Psoas muscle (tissue), 8 donors: ENCODE measurements at places on chromosomes 7 and 10. TPM values are rescaled to one million over a fixed set of nuclear protein-coding genes. Genes with fewer than 3 reads are reported as not detected.

DNA sequence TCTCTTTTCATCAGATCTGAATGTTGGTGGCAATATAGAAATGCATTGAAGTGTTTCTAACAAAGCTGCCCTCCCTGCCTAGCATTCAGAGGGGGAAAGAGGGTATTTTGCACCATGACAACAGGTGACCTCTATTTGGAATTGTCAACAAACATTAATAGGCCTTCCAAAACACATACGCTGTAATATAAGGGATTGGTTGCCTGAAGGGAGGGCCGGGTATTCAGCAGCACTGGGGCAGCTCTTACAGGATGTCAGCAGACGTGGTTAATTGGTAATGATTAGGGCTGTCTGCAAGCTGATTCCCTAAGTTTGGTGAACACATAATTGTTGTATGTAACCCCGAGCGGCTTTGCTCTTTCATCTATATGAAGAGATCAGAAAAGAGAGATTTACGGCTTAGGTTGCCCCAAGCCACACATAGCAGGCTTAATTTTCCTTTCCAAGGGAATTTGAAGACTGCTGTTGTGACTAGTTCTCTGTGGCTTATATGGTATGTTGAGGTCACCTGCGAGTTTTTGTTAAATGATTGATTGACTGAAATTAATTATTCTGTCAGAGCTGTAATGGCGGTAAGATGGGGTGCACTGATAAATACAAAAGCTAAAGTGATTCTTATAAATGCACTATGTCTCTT is 759.3 kb downstream of the LRMDA start:
- H3K27ac ChIP-seq, result no peak overlapping the region
- no peaks in the 10 kb centered on the region for H3K27me3 ChIP-seq
- no peaks in the 10 kb centered on the region for H3K4me1 ChIP-seq
- no peaks in the 10 kb centered on the region for H3K36me3 ChIP-seq
- H3K4me3 ChIP-seq, result no peak overlapping the region
- no peak for DNase-seq

- no peaks in the 10 kb centered on the region for H3K27me3 ChIP-seq
- no peak overlapping the region for H3K27ac ChIP-seq
- peaks cover 85% of the 10 kb centered on the region for H3K36me3 ChIP-seq
- peaks cover 9% of the 10 kb centered on the region for H3K4me1 ChIP-seq
- no peak overlapping the region for H3K4me3 ChIP-seq
These were observed 24.5 kb downstream of the CRCP start for GRCh38 chr7:66138994-66139752.

DNA sequence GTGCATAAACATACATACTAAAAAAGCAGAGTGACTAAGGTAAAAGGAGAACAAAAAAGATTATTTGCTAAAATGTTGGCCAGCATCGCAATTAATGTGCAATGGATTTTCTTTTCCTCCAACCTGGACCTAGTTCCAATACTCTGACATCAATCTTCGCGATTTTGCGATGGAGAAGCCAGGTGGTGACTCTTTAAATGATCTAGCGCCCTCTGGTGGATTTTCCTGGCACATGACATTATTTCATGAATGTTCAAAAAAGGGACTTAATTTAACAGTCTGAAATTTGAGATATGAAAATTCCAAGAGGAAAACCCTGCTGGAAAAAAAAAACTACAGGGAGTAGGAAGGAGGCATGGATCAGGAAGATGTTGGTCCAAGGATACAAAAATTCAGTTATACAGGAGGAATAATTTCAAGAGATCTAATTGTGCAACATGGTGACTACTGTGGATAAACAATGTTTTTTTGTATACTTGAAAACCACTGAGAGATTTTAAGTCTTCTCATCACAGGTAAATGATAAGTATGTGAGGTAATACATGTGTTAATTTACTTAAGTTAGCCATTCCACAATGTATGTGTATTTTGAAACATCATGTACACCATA is 4.3 kb upstream of the KCNMA1 start:
- DNase-seq, result no peak
- no peak overlapping the region for H3K27ac ChIP-seq
- H3K4me3 ChIP-seq, result no peak overlapping the region
- no peaks in the 10 kb centered on the region for H3K36me3 ChIP-seq
- H3K27me3 ChIP-seq, result no peaks in the 10 kb centered on the region

GRCh38 chr7:30510124-30511075 is 5.8 kb upstream of the GGCT start:
- no peak overlapping the region for H3K27ac ChIP-seq
- no peaks in the 10 kb centered on the region for H3K4me1 ChIP-seq
- H3K4me3 ChIP-seq, result no peak overlapping the region
- H3K36me3 ChIP-seq, result no peaks in the 10 kb centered on the region
- DNase-seq, result no peak
- no peaks in the 10 kb centered on the region for H3K27me3 ChIP-seq

DNA sequence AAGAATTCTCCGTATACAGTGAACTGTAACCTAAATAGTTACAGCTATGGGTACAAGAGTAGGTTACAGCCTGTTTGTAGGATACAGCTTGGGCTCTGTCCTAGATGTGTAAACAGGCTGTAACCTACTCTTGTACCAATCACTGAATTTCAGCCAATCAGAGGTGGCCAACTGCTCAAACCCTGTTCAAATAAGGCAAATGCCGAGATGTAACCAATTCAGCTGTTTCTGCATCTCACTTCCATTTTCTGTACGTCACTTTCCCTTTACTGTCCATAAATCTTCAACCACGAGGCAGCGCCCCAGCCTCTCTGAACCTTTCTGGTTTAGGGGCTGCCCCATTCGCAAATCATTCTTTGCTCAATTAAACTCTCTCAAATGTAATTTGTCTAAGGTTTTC is 8.3 kb upstream of the MMP21 start:
- peaks cover 2% of the 10 kb centered on the region for H3K36me3 ChIP-seq
- no peak for DNase-seq
- no peak overlapping the region for H3K27ac ChIP-seq
- H3K4me1 ChIP-seq, result no peaks in the 10 kb centered on the region
- no peak overlapping the region for H3K4me3 ChIP-seq

GRCh38 chr10:58467931-58468635 is 44.6 kb upstream of the BICC1 start:
- no peaks in the 10 kb centered on the region for H3K4me1 ChIP-seq
- no peak for DNase-seq
- no peak overlapping the region for H3K27ac ChIP-seq
- H3K36me3 ChIP-seq, result no peaks in the 10 kb centered on the region
- H3K27me3 ChIP-seq, result no peaks in the 10 kb centered on the region

DNA sequence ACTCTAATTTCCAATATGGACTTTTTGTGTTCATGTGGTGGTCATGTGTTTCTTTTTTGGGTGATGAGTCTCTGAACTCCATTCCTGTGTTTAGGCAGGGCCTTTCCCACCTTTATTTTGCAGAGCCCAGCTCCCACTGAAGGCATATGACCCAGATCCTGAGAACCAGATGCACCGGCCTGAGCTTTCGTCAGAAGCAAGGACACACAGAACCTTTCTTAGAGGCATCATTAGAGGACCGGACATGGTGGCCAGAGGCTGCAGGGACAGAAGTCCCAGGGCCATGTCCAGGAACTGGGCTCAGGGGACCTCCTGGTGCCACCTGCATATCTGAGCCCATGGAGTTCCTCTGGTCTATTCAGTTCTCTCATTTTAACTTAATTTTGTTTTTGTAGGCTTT is 200.9 kb upstream of the ZNF32 start:
- H3K27ac ChIP-seq, result no peak overlapping the region
- no peak for DNase-seq
- H3K27me3 ChIP-seq, result no peaks in the 10 kb centered on the region
- H3K4me3 ChIP-seq, result no peak overlapping the region
- H3K4me1 ChIP-seq, result peaks cover 6% of the 10 kb centered on the region

GRCh38 chr10:119305860-119306513 is 98.6 kb downstream of the GRK5 start:
- H3K4me3 ChIP-seq, result no peak overlapping the region

- H3K27me3 ChIP-seq, result no peaks in the 10 kb centered on the region
- no peaks in the 10 kb centered on the region for H3K36me3 ChIP-seq
- no peak overlapping the region for H3K27ac ChIP-seq
These were observed 1.7 kb upstream of the SPACDR start for GRCh38 chr7:100465702-100466311.

GRCh38 chr7:149569025-149569725 is 71.6 kb upstream of the ZNF746 start:
- no peak overlapping the region for H3K4me3 ChIP-seq
- no peak for DNase-seq
- H3K36me3 ChIP-seq, result peaks cover 6% of the 10 kb centered on the region
- no peaks in the 10 kb centered on the region for H3K27me3 ChIP-seq
- H3K27ac ChIP-seq, result no peak overlapping the region

DNA sequence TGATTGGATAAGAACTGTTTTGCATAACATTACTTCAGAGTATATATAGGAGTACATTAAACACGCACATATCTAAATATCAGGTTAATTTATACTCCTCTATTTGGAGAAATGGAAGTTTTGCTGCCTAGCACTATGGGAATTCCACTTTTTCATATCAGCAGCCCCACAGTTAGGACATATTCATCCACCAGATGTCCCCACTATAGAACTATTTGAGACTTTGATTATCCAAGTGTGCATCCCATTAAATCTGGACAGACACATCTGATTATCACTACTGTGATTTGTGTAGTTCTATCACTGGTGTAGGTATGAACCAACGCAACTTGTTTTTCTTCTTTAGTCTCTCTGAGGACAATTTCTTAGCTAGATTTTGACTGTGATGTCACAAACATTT is 345.7 kb downstream of the THSD7A start:
- no peak for DNase-seq
- H3K27ac ChIP-seq, result no peak overlapping the region
- no peak overlapping the region for H3K4me3 ChIP-seq
- no peaks in the 10 kb centered on the region for H3K27me3 ChIP-seq
- no peaks in the 10 kb centered on the region for H3K36me3 ChIP-seq
- no peaks in the 10 kb centered on the region for H3K4me1 ChIP-seq

- no peaks in the 10 kb centered on the region for H3K27me3 ChIP-seq
- no peak overlapping the region for H3K27ac ChIP-seq
- no peak overlapping the region for H3K4me3 ChIP-seq
- peaks cover 22% of the 10 kb centered on the region for H3K4me1 ChIP-seq
- DNase-seq, result no peak
These were observed 12.5 kb upstream of the INTS1 start for GRCh38 chr7:1516586-1517251.

DNA sequence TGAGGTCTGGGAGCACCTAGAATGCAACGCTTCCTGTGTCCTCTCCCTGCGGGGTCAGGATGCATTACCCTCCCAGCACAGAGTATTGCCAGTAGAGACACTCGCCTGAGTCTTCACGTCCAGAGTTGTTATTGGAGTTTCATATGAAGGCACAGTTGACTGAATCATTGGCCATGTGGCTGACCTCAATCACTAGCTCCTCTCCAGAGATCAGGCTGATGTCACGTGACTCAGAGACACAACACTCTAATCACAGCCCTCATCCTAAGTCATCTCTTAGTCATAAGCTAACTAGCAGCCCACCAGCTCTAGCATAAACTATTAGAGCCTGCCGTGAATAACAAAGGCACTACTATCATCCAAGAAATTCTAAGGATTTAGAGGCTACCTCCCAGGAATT is 107.8 kb downstream of the HECW1 start:
- no peaks in the 10 kb centered on the region for H3K27me3 ChIP-seq
- no peaks in the 10 kb centered on the region for H3K4me1 ChIP-seq
- H3K36me3 ChIP-seq, result no peaks in the 10 kb centered on the region
- H3K4me3 ChIP-seq, result no peak overlapping the region
- H3K27ac ChIP-seq, result no peak overlapping the region

- H3K4me3 ChIP-seq, result no peak overlapping the region
- no peaks in the 10 kb centered on the region for H3K36me3 ChIP-seq
- no peaks in the 10 kb centered on the region for H3K4me1 ChIP-seq
- no peak for DNase-seq
- no peak overlapping the region for H3K27ac ChIP-seq
These were observed 18.6 kb upstream of the MTPN start for GRCh38 chr7:135995748-135996147.

GRCh38 chr7:5343884-5344283 is 61.1 kb downstream of the SLC29A4 start:
- no peak overlapping the region for H3K27ac ChIP-seq
- no peaks in the 10 kb centered on the region for H3K27me3 ChIP-seq
- no peak for DNase-seq
- peaks cover 16% of the 10 kb centered on the region for H3K36me3 ChIP-seq
- no peak overlapping the region for H3K4me3 ChIP-seq
- no peaks in the 10 kb centered on the region for H3K4me1 ChIP-seq

- H3K4me1 ChIP-seq, result no peaks in the 10 kb centered on the region
- no peaks in the 10 kb centered on the region for H3K36me3 ChIP-seq
- H3K27ac ChIP-seq, result no peak overlapping the region
- no peaks in the 10 kb centered on the region for H3K27me3 ChIP-seq
These were observed 7.2 kb upstream of the ADAM22 start for GRCh38 chr7:87926581-87927461.

- H3K36me3 ChIP-seq, result no peaks in the 10 kb centered on the region
- DNase-seq, result no peak
- H3K27me3 ChIP-seq, result no peaks in the 10 kb centered on the region
- H3K27ac ChIP-seq, result no peak overlapping the region
- no peak overlapping the region for H3K4me3 ChIP-seq
- H3K4me1 ChIP-seq, result no peaks in the 10 kb centered on the region
These were observed 516.6 kb upstream of the POM121L12 start for GRCh38 chr7:52518869-52519268.

DNA sequence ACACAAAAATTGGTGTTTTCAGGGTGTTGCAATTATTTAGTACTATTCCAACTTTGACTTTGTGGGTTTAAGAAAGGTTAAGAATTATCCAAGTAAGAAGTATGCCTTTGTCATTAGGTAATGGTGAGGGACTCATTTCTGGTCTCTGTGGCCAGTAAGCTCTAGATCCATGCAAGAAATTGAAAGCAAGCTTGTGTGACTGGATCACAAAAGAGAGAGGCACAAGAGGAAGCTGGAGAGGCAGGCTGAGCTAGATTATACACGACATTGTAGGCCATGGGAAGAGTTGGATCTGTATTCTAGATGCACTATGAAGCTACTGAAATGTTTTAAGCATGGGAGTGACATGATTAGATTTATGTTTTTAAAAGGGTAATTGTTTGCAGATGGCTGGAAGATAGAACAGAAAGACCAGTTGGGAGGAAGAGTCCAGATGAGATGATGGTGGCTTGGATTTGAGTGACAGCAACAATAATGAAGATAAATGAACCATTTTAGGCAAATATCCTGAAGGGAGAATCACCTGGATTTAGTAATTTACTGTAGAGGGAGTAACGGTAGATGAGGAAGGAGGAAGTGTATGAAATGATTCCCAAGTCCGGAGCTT is 50.0 kb downstream of the CALD1 start:
- DNase-seq, result no peak
- no peaks in the 10 kb centered on the region for H3K36me3 ChIP-seq
- no peaks in the 10 kb centered on the region for H3K27me3 ChIP-seq
- H3K4me3 ChIP-seq, result no peak overlapping the region

Gene PTF1A
- total RNA-seq, result not detected

Gene HERC4
- 18.0 TPM for total RNA-seq

Gene GRB10
- total RNA-seq, result 60.5 TPM
